ENCODE measurements at places on chromosomes 16 and 17. TPM values are rescaled to one million over a fixed set of nuclear protein-coding genes. Genes with fewer than 3 reads are reported as not detected.

The FSCN2 gene
- polyA plus RNA-seq = 0.03 TPM

The CSH1 gene
- polyA plus RNA-seq = not detected

The LPCAT2 gene
- 32.4 TPM for polyA plus RNA-seq

The CDH5 gene
- polyA plus RNA-seq = 0.03 TPM

The FOXN1 gene
- not detected for polyA plus RNA-seq

The ADAD2 gene
- not detected for polyA plus RNA-seq

The TNFRSF17 gene
- polyA plus RNA-seq = not detected

The MED1 gene
- polyA plus RNA-seq = 21.4 TPM

The DPEP3 gene
- not detected for polyA plus RNA-seq

The GRAP gene
- polyA plus RNA-seq = not detected

The AATK gene
- polyA plus RNA-seq = 0.29 TPM

The TEKT5 gene
- not detected for polyA plus RNA-seq

The ERBB2 gene
- polyA plus RNA-seq = 28.4 TPM

The DNAJA3 gene
- 55.6 TPM for polyA plus RNA-seq

The EIF3CL gene
- polyA plus RNA-seq = 204 TPM

The KCNH6 gene
- polyA plus RNA-seq = not detected

The CETP gene
- not detected for polyA plus RNA-seq

The CTRL gene
- 0.46 TPM for polyA plus RNA-seq

Data from mammary epithelial cell (primary cell).